ENCODE measurements at places on chromosomes 6 and 20.

DNA sequence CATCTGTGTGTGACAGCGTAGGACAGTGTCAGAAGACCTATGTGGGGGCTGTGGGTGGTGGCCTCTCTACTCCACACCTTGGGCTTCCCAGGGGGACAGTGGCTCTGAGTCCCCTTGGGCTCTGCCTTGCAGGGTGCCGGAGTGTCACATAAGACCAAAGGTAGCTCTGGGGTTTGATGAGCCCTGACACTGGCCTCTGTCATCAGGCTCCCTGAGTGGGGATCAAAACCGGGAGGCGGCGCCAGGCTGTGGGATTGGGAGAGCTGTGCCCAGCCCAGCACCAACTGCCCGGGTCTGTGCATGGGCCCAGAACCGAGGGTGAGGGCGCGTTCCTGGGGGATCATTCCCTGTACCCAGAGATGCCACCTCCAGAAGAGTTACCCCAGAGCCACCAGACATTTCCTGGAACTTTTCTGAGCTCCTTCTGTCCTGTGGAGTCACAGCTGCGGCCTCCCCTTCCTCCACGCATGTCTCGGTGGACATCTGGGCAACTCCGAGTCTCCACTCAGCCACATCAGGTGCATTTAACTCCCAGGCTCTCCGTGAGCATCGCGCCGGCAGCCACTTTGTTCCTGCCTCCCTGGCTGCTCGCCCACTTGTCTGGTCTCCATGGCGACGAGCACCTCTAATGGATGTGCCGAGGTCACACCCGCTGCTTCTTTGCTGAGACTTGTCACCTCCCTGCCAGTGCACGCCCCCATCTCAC is 94.7 kb downstream of the TMEM242 start:
- ATAC-seq = no peak
- H3K27ac ChIP-seq = no peak overlapping the region
- H3K36me3 ChIP-seq = no peaks in the 10 kb centered on the region
- H3K4me3 ChIP-seq = no peak overlapping the region
- peaks cover 10% of the 10 kb centered on the region for H3K4me1 ChIP-seq
- no peaks in the 10 kb centered on the region for H3K27me3 ChIP-seq

DNA sequence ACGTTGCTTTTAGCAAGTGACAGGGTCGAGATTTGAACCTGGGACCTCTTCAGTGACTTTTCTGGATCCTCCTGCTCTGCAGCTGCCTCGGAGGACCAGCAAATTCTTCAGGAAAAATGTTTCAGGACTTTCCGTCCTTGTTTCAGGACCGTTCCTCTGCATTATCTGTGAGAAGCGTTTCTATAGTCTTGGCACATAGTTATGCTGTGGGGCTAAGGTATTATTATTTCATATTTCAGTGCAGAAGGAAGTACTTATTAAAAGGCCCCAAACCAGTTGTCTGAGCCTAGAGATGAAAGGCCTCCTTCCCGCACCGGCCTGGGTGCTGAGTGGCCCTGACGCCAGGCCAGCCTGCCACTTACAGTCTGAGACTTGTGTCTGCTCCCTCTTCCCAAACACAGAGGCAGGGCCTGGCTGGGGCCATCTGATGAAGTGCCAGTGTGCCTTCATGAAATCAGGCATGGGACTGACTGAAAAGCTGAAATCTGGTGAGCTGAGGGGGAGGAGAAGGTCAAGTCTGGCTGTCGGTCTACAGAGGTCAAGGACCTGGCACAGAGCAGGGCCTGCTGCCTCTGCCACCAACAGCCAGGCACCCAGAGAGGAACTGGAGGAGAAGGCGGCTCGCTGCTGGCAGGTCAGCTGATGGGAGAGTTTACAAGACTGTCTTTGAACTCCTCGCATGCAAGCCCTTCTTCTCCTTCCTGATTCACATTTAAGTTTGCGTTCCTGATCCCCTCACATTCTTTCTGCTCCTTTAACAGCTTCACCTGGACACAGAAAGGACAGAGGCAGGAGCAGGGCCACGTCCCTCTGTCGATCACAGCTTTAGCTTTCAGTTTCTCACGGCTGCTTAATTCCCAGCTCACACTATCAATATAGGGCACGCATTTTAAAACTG is 8.9 kb upstream of the QKI start:
- peak; percentile 72 for ATAC-seq
- no peaks in the 10 kb centered on the region for H3K4me1 ChIP-seq
- no peaks in the 10 kb centered on the region for H3K36me3 ChIP-seq
- no peaks in the 10 kb centered on the region for H3K27me3 ChIP-seq
- peak overlapping the region; percentile 36 for H3K4me3 ChIP-seq

- H3K36me3 ChIP-seq = no peaks in the 10 kb centered on the region
- no peaks in the 10 kb centered on the region for H3K27me3 ChIP-seq
- H3K4me1 ChIP-seq = no peaks in the 10 kb centered on the region
- H3K27ac ChIP-seq = no peak overlapping the region
Measured at GRCh38 chr6:146972546-146972945, 231.7 kb upstream of the STXBP5 start.

- H3K36me3 ChIP-seq = no peaks in the 10 kb centered on the region
- peak overlapping the region; percentile 89 for H3K27ac ChIP-seq
- no peaks in the 10 kb centered on the region for H3K27me3 ChIP-seq
- H3K4me1 ChIP-seq = peaks cover 11% of the 10 kb centered on the region
- H3K4me3 ChIP-seq = peak overlapping the region; percentile 86
Measured at GRCh38 chr6:30743099-30744053, 889 bp upstream of the FLOT1 start.

GRCh38 chr20:57675773-57676172 is 34.0 kb downstream of the PMEPA1 start:
- H3K27me3 ChIP-seq = no peaks in the 10 kb centered on the region
- no peak overlapping the region for H3K4me3 ChIP-seq
- H3K4me1 ChIP-seq = peaks cover 10% of the 10 kb centered on the region
- H3K36me3 ChIP-seq = no peaks in the 10 kb centered on the region

DNA sequence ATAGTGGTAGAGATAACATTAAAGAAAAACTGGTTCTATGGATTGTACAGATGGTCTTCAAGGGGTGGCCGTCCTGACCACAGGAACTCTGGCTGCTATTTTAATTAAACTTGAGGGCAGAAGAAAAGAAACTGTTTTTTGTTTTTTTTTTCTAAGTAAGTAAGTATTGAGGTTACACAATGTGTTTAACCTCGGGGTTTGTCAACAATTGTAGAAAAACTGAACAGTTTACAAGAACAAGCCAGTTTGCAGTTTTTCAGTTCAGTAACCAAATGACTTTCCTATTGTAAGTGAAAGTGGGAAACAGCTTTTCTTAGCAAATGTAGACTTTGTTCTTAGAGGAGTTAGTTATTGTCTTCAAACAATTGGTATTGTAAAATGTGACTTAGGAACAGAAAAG is 77.0 kb downstream of the PLCB1 start:
- H3K27me3 ChIP-seq = no peaks in the 10 kb centered on the region
- H3K4me1 ChIP-seq = peaks cover 54% of the 10 kb centered on the region
- ATAC-seq = no peak
- H3K4me3 ChIP-seq = no peak overlapping the region
- H3K36me3 ChIP-seq = no peaks in the 10 kb centered on the region

DNA sequence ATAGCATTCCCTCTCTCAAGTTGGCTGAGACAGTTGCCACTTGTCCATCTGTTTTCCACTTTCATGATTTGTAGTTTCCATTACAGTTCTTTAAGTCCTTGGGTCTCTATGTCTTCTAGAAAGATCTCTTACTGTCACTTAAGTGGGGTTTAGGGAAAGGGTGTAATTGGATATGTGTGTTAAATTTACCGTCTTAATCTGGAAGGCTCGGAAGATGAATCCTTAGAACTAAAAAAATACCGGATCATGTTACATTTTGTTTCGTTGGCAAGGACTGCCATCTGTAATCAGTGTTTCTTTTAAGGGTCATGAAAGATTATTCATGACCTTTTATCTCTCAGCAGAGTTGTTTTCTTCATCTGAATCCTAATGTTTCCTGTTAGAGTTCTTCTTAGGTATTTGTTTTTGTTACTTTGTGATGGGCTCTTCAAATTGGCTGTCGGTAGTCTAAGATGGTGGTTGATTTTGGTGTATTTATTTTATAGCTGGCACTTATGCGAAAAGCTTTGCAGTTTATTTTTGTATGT is 21.8 kb upstream of the BTBD3 start:
- no peak overlapping the region for H3K27ac ChIP-seq
- H3K27me3 ChIP-seq = no peaks in the 10 kb centered on the region
- no peak for ATAC-seq
- no peak overlapping the region for H3K4me3 ChIP-seq
- no peaks in the 10 kb centered on the region for H3K4me1 ChIP-seq
- H3K36me3 ChIP-seq = no peaks in the 10 kb centered on the region

GRCh38 chr6:50791900-50792508 is 26.7 kb upstream of the TFAP2B start:
- peaks cover 7% of the 10 kb centered on the region for H3K27me3 ChIP-seq
- ATAC-seq = no peak
- H3K4me1 ChIP-seq = no peaks in the 10 kb centered on the region
- H3K36me3 ChIP-seq = no peaks in the 10 kb centered on the region
- no peak overlapping the region for H3K4me3 ChIP-seq
- H3K27ac ChIP-seq = no peak overlapping the region

- H3K4me1 ChIP-seq = peaks cover 20% of the 10 kb centered on the region
- no peak for ATAC-seq
- peak overlapping the region; percentile 68 for H3K27ac ChIP-seq
- no peaks in the 10 kb centered on the region for H3K36me3 ChIP-seq
Measured at GRCh38 chr6:149750136-149750609, 632 bp downstream of the PCMT1 start.

DNA sequence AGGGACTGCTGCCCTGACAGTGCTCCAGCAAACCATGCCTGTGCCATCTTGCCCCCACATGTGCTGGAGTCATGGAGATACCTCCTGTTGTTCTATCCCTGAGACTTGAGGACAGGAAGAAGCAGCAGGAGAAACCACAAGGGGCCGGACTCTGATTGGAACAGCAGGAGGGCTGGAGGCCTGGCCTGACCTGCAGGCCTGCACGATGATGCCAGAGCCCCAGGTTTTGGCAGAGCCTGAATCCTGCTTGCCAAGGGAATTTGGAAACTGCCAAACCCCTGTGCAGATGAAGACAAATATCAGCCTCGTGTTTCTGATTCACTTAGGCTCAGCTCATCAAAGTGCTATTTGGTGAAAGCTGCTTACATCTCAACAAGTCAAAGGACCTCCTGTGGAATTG is 177.6 kb downstream of the MAFB start:
- H3K36me3 ChIP-seq = no peaks in the 10 kb centered on the region
- no peaks in the 10 kb centered on the region for H3K27me3 ChIP-seq
- H3K4me1 ChIP-seq = no peaks in the 10 kb centered on the region

- H3K27ac ChIP-seq = no peak overlapping the region
- no peaks in the 10 kb centered on the region for H3K36me3 ChIP-seq
- no peaks in the 10 kb centered on the region for H3K27me3 ChIP-seq
- no peak for ATAC-seq
- no peak overlapping the region for H3K4me3 ChIP-seq
Measured at GRCh38 chr6:83511266-83511665, 1.1 kb upstream of the PRSS35 start.

DNA sequence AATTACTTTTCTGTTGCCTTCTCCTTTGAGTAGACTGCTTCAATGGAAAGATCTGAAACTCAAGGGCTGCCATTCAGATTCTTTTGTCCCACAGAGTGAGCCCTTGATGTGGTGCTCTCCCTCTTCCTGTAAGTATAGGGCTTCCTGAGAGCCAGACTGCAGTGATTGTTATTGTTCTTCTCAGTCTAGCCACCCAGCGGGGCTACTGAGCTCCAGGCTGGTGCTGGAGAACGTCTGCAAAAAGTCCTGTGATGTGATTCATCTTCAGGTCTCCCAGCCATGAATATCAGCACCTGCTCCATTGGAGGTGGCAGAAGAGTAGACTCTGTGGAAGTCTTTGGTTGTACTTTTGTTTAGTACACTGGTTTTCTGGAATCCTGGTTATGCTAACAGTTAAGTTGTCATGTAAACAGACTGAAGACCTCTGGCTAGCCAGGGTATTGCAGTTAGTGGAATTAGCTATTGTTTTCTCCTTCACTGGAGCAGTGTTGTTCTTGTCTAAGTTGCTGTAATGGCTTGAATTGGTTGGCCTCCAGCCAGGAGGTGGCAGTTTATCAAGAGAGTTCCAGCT is 240.9 kb downstream of the COL12A1 start:
- H3K36me3 ChIP-seq = no peaks in the 10 kb centered on the region
- H3K4me1 ChIP-seq = no peaks in the 10 kb centered on the region
- no peak overlapping the region for H3K4me3 ChIP-seq
- no peak overlapping the region for H3K27ac ChIP-seq
- ATAC-seq = no peak
- no peaks in the 10 kb centered on the region for H3K27me3 ChIP-seq

All from gastroesophageal sphincter (tissue), 4 donors.